Naive thymus-derived CD4-positive, alpha-beta T cell (primary cell): ENCODE measurements at places on chromosomes 4 and X. TPM values are rescaled to one million over a fixed set of nuclear protein-coding genes. Genes with fewer than 3 reads are reported as not detected.

Gene DIAPH2
- total RNA-seq = 23.9 TPM

Gene DMRTC1B
- 2.7 TPM for total RNA-seq

DNA sequence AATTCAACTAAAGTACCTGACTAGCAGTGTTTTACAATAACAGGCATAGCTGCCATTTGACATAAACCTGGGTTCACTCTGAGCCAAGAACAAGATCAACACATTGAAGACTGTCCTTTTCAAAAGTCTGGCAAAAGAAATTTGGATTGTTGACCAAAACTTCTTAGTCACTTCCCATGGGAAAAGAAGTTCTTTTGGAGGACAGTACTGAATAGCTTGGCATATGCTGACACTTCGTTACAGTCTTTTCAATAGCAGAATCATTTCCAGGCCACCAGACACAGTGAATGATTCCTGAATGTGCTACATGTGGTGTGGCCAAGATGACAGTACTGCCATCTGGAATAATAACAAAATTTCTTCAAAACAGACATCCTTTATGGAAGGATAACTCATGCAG lies 560.3 kb downstream of the GRID2 start:
- H3K27me3 ChIP-seq = no peaks in the 10 kb centered on the region
- no peaks in the 10 kb centered on the region for H3K36me3 ChIP-seq
- no peak overlapping the region for H3K4me3 ChIP-seq
- no peak overlapping the region for H3K27ac ChIP-seq

DNA sequence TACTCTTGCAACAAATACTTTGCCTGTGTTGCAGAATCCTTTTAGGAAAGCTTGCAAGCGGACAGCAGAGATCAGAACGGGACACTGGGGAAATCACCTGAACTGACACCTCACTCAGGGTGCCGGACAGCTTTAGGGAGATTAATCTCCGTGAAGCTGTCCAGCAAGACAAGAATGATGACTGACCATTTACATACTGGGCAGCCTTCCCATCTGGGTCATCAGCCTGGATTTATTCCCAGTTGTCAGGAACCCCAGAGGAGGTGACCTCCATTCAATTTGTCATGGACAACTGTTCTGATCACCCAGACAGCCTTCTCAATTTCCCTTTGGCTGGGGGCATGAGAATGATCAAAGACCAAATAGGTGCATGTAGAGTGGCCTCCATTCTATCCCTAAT lies 93.0 kb upstream of the EGFL6 start:
- DNase-seq = no peak
- no peaks in the 10 kb centered on the region for H3K36me3 ChIP-seq
- no peak overlapping the region for H3K4me3 ChIP-seq
- no peaks in the 10 kb centered on the region for H3K27me3 ChIP-seq

Gene YIPF7
- not detected for total RNA-seq

Gene GAGE12F
- total RNA-seq = not detected

- H3K36me3 ChIP-seq = no peaks in the 10 kb centered on the region
- peak overlapping the region; percentile 50 for H3K4me3 ChIP-seq
- DNase-seq = peak; percentile 54
- H3K27me3 ChIP-seq = no peaks in the 10 kb centered on the region
- H3K4me1 ChIP-seq = peaks cover 11% of the 10 kb centered on the region
- peak overlapping the region; percentile 52 for H3K27ac ChIP-seq
Measured at GRCh38 chrX:70452143-70452733, 7.6 kb downstream of the DLG3 start.

GRCh38 chrX:56800801-56801200 lies 71.8 kb downstream of the NBDY start:
- H3K27me3 ChIP-seq = no peaks in the 10 kb centered on the region
- H3K4me1 ChIP-seq = peaks cover 24% of the 10 kb centered on the region
- H3K27ac ChIP-seq = peak overlapping the region; percentile 64
- H3K4me3 ChIP-seq = no peak overlapping the region
- H3K36me3 ChIP-seq = peaks cover 3% of the 10 kb centered on the region
